ENCODE measurements at places on chromosomes 16 and 17.

GRCh38 chr16:28139530-28139929 lies 72.2 kb downstream of the XPO6 start:
- no peak for DNase-seq

- DNase-seq, result no peak
Measured at GRCh38 chr17:67343237-67343636, 23.1 kb downstream of the PSMD12 start.

DNA sequence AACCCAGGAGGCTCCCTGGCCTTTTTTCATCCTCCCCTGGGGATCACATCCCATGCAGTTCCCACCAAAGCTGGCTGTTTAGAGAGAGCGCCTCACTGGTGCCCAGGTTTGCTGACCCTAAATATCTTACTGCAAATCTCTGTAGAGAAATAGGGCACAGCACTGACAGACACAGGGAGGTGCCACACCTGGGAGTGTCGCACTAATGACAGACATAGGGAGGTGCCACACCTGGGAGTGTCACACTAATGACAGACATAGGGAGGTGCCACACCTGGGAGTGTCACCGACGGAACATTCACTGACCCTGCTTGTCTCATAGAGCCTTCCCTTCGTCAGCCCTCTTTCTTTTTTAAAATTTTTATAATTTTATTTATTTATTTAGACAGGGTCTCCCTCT lies 25.6 kb downstream of the UNK start:
- no peak for DNase-seq

GRCh38 chr16:14002416-14002990 lies 68.6 kb upstream of the MRTFB start:
- DNase-seq, result no peak

Data from germinal center (tissue), 1 donor.